DMS79 (cell line): ENCODE measurements at places on chromosomes 16 and 17.

GRCh38 chr17:17740615-17741348 lies 59.5 kb downstream of the RAI1 start:
- no peak for DNase-seq

- no peak for DNase-seq
These were observed 2.2 kb downstream of the SP2 start for GRCh38 chr17:47898241-47898640.

- DNase-seq, result no peak
These were observed 276.5 kb downstream of the XYLT1 start for GRCh38 chr16:17194190-17194780.

DNA sequence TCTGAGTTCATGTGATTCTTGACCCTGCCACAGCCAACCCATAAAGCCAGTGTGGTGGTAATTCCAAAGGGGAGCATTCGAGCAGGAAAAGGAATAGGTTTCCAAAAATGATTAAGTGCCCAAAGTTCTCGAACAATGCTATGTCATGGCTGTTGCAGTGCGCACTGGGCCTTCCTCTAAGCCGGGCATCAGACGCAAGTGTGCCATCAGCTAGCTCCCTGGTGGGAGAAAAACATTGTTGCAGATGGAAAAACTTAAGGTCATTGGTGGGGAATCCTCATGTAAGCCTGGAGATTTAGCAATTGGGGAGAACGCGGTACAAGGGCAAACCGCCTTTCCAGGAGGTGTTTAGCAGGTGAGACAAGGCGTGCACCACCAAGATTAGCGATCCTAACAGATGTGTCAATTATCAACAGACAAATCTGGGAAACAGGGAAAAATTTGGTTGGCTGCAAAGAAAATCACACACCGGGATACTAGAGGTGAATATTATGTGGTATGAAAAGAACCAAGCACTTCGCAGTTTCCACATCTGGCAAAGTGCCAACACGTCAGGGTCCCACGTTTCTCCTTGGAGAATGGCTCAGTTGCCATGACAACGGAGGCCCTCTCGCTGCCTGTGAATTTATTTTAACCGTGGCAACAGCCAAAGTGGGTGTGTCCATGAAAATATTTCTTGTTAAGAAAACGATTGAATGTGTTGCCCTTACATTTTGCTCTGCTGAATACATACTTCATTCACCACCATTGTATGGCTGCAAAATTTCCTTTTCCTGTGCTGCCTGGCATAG lies 118.5 kb upstream of the CACNG5 start:
- DNase-seq, result peak; percentile 33

- DNase-seq, result peak; percentile 11
These were observed 7.9 kb upstream of the LLGL1 start for GRCh38 chr17:18217412-18218015.

GRCh38 chr17:27384261-27384701 lies 72.0 kb upstream of the KSR1 start:
- no peak for DNase-seq

DNA sequence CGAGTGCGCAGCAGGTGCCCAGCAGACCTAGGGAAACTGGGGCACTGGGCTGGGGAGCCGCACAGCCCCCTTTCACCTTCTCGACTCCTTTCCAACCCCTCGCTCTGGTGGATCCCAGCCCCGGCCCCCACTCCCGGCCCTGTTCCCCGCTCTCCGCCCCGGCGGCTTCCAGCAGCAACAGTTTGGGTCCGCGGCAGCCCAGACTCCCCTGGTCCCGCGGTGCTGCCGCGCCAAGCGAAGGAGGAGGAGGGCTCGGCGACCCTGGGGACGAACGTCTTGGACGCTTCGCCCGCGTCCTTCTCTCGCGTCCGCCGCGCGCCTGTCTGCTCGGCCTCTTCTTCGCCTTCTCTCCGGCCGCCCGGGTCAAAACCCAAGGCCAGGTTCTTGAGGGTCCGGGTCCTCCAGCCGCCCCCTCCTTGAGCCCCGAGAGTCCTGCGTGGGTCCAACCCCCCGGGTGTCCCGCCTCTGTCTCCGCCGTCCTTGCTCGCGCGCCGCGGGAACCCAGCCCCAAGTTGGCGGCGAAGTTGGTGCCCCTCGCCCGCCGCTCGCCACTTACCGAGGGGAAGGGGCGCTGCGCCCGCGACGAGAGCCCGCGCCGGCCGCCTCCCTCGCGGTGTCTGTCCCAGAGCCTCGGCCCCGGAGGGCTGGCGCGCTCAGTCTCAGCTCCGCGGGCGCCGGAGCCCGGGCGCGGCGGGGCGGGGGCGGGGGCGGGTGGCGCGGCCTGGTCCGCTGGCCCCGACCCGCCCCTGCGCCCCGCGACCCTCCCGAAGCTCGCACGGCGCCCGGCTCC lies 1.4 kb upstream of the GRIN2C start:
- no peak for DNase-seq

DNA sequence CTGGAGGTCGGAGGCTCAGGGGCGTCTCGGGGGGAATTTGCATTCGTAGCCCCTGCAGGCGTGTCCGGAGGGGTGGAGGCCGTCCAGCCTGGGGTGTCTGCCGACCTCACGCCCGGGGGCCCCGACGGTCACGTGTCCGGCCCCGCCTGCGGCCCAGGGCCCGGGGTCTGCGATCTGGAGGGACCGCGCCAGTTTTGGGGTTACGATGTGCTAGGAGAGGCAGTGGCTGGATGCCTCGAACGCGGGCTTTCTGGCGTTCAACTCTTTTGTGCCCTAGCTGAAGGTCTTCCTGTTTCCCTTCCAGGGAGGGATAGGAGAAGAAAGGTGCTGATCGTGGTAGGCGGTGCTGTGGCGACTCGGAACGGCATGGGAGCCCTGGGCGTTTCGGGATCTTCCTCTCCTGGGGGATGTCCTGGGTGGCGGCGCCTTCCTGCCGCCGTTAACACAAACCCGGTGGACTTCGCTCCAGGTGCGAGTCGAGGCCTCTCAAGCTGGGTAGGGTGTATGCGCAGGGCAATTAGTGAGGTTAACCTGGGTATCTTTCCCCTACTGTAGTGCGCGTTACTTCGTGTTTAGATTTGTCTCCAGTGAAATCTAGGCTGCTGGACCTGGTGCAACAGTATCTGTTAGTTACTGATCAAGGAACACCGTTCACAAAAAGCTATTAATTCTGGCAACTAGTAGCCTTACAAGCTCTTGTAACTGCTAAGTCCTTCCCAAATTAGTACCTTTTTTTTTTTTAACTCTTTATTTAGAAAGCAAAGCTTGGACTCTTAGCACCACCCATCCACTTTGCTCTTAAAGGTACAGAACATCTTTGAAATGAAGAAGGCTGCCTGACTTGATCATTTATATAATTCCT lies 1.3 kb downstream of the AKAP1 start:
- no peak for DNase-seq
